Esophagus muscularis mucosa (tissue), 4 donors: ENCODE measurements at places on chromosomes 2 and 18. TPM values are rescaled to one million over a fixed set of nuclear protein-coding genes. Genes with fewer than 3 reads are reported as not detected.

ATP8B1 gene
- 18.9 TPM for total RNA-seq

SERPINB10 gene
- total RNA-seq: not detected

DNA sequence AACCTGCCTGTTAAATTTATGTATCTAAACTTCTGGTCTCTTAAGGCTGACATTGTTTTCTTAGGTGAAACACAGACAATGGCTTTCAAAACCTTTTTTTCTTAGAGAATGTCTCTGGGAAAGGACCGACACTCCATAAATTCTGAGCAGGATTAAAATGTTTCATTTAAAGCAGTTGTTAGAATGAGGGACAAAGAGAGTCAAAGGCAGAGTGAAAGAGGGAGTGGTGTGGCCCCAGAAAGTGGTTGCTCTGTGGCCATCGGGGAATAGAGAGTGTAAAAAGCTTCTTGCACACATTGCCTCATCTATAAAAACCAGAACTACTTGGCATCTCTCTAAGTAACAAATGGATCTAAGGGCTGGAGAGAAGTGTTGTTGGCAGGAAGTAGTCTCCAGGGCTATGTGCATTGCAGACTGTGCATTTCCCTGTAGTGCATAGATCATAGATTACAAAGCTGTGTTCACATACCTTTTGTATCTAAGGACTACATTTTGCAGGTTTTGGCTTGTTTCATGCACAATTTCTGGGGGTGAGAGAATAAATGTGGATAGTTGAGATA is 3.6 kb downstream of the RPRM start:
- DNase-seq: no peak

DSG4 gene
- total RNA-seq: not detected

- DNase-seq: no peak
Measured at GRCh38 chr18:1308686-1309085, 404.0 kb downstream of the ADCYAP1 start.

ARPC2 gene
- 257 TPM for total RNA-seq

DNA sequence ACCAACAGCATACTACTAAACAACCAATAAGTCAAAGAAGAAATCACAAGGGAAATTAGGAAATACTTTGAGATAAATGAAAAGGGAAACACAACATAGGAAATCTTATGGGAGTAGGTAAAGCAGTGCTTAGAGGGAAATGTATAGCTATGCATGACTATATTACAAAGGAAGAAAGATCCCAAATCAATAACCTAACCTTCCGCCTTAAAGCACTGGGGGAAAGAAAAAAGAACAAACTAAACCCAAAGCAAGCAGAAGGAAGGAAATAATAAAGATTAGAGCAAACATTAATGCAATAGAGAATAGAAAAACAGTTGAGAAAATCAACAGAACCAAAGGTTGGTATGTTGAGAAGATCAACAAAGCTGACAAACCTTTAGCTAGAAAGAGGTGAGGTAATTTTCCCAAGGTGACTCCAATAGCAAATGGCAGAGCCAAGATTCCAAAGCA is 49.9 kb downstream of the DDX1 start:
- no peak for DNase-seq

BCL11A gene
- 5.0 TPM for total RNA-seq

DNA sequence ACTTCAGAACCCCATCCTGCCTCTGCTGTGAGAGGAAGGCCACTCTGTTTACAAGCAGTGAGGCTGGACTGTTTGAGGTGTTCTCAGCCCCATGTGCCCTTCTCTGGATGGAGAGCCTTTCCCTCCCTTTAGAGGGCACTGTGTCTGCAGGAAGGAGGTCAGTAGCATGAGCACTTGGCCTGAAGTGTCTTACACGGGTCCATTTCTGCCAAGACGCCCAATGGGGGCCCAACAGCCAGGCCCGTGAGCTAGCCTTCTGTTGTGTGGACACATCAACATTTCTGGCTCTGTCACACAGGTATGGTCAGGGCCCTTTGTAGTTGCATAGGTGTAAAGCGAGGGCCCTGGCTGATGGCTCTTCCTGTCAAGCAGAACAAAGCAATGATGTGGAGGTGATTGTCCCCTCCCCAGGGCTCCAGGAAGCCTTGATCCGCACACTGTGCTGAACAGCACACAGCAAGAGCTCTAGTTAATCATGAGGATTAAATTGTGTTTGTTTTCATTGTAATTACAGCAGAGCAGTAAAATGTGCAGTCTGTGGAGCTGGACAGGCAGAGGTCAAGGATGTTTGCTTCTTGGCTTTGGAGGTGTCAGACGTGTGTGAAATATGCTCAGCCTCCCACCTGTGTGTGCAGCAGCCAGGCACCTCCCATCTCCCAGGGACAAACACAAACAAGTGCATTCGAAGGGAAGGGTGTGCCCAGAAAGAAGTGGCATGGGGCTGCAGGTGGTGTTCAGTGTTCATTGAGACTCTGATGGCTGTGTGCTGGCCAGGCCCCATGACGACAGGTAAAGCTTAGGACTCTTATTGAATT is 132.1 kb downstream of the SH3RF3 start:
- DNase-seq: no peak

GRCh38 chr18:6542296-6542695 is 127.6 kb upstream of the L3MBTL4 start:
- no peak for DNase-seq

- DNase-seq: no peak
Measured at GRCh38 chr2:226234187-226234586, 565.4 kb downstream of the IRS1 start.

DNA sequence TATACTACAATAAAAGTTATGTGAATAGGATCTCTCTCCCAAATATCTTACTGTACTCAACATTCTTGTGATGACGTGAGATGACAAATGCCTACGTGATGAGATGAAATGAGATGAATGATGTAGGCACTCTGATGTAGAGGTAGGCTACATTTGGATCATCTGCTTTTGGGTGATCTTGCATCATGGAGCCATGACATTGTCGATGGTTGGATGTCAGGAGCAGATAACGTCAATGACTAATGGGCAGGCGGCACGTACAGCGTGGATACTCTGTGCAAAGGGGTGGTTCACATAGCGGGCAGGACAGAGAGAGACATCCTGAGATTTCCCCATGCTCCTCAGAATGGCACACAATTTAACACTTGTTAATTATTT is 40.8 kb upstream of the PPP1R1C start:
- DNase-seq: no peak

RUFY4 gene
- not detected for total RNA-seq

DNA sequence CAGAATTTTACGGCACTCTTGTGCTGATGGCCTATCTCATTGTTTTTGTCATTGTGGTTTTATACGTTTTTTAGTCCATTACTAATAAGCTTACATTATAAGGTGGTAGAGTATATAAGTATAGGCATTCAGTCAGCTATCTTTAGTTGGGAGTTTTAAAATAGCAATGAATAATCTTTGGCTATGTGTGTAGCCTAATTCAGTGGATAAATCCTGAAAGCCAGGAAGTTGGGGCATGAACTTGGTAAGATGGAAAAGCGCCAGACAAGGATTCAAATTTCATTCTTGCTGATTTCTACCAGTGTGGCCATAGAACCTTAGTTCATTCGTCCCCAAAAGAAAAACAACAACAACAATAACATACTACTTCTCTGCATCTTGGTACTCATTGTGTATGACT is 31.2 kb downstream of the EPC2 start:
- no peak for DNase-seq

GRCh38 chr2:210493528-210493927 is 17.0 kb upstream of the LANCL1 start:
- DNase-seq: no peak

GRCh38 chr18:48735080-48735676 is 196.3 kb downstream of the CTIF start:
- no peak for DNase-seq

ACMSD gene
- not detected for total RNA-seq

DNA sequence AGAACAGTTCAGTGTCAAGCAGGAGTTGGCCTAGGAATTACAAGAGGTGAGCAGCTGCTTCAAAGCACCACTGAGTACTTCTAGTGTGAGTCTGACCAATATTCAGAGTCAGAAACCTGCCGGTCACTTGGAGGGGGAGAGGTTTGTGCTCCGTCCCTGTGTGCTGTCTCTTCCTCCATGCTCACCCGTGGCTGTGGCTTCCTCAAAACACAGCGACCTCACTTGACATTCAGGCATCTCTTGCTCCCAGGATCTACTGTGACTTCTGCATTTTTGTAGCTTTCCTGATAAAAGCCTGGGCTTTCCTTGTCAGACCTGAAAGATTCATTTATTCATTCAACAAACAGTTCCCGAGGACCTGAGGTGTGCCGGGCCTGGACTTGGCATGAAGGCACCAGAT is 32.9 kb downstream of the TPRKB start:
- no peak for DNase-seq
